Dermis lymphatic vessel endothelial cell (primary cell): ENCODE measurements at places on chromosomes 1 and 21. TPM values are rescaled to one million over a fixed set of nuclear protein-coding genes. Genes with fewer than 3 reads are reported as not detected.

The GPR153 gene
- total RNA-seq = 1.7 and 2.4 TPM in 2 replicates

The SERTAD4 gene
- under 0.01 and 0.11 TPM in 2 replicates for total RNA-seq

The ZNF695 gene
- total RNA-seq = 1.1 and 1.5 TPM in 2 replicates

The OR2L3 gene
- not detected in 2 replicates for total RNA-seq

The GNAT2 gene
- total RNA-seq = 0.11 and 0.17 TPM in 2 replicates

The PGLYRP3 gene
- not detected in 2 replicates for total RNA-seq

The HPCAL4 gene
- under 0.01 TPM in 1 of 2 replicates, not detected in the other for total RNA-seq

The KCNC4 gene
- 0.34 and 0.98 TPM in 2 replicates for total RNA-seq

The LIN28A gene
- not detected in 2 replicates for total RNA-seq

The LCE3D gene
- total RNA-seq = not detected in 2 replicates

The C2CD4D gene
- total RNA-seq = 0.11 and 0.26 TPM in 2 replicates

The FCGR3A gene
- not detected in 2 replicates for total RNA-seq

The RNF207 gene
- total RNA-seq = 2.4 and 3.3 TPM in 2 replicates

The NMNAT2 gene
- 0.33 and 0.34 TPM in 2 replicates for total RNA-seq

The TP73 gene
- total RNA-seq = not detected in 2 replicates

The LY9 gene
- total RNA-seq = not detected in 2 replicates

The GCSAML gene
- total RNA-seq = 0.11 TPM in 1 of 2 replicates, not detected in the other

The WDR47 gene
- total RNA-seq = 16.7 and 18.2 TPM in 2 replicates

The MYOM3 gene
- not detected in 2 replicates for total RNA-seq

The CAMK1G gene
- total RNA-seq = not detected in 2 replicates

The IRF6 gene
- total RNA-seq = 0.26 and 3.5 TPM in 2 replicates

The C1orf226 gene
- under 0.01 TPM in 2 replicates for total RNA-seq

The NAV1 gene
- 4.2 and 4.4 TPM in 2 replicates for total RNA-seq

The RPL11 gene
- 1,631 and 1,774 TPM in 2 replicates for total RNA-seq

The TDRD5 gene
- total RNA-seq = 0.09 and 0.11 TPM in 2 replicates

The FALEC gene
- not detected in 2 replicates for total RNA-seq

The FCGR1A gene
- total RNA-seq = not detected in 2 replicates

The LRRC38 gene
- total RNA-seq = 0.11 TPM in 1 of 2 replicates, not detected in the other

The FCAMR gene
- total RNA-seq = not detected in 2 replicates

The MYBPH gene
- not detected in 2 replicates for total RNA-seq

The BEND5 gene
- 2.9 and 4.8 TPM in 2 replicates for total RNA-seq

The RRP1 gene
- total RNA-seq = 11.9 and 15.8 TPM in 2 replicates

The RAP1GAP gene
- under 0.01 TPM in 2 replicates for total RNA-seq

The CFHR4 gene
- total RNA-seq = not detected in 2 replicates

The NUAK2 gene
- total RNA-seq = 1.5 and 3.4 TPM in 2 replicates

The SLC9C2 gene
- total RNA-seq = not detected in 2 replicates

The TMCC2 gene
- total RNA-seq = 0.33 and 0.43 TPM in 2 replicates

The PPIAL4G gene
- total RNA-seq = not detected in 2 replicates

The POU3F1 gene
- total RNA-seq = under 0.01 TPM in 1 of 2 replicates, not detected in the other

The CLCA4 gene
- not detected in 2 replicates for total RNA-seq

The REN gene
- total RNA-seq = 0.11 TPM in 1 of 2 replicates, not detected in the other

The RCSD1 gene
- total RNA-seq = 27.4 and 41.7 TPM in 2 replicates

The SEMA4A gene
- total RNA-seq = 0.52 and 0.65 TPM in 2 replicates

The HES2 gene
- 5.9 and 10.2 TPM in 2 replicates for total RNA-seq

The RGS7 gene
- 0.09 and 0.11 TPM in 2 replicates for total RNA-seq

The HSF2BP gene
- total RNA-seq = 0.33 and 0.52 TPM in 2 replicates

The AIM2 gene
- not detected in 2 replicates for total RNA-seq

The GLMN gene
- total RNA-seq = 4.2 and 8.4 TPM in 2 replicates

The LAD1 gene
- total RNA-seq = 0.22 TPM in 1 of 2 replicates, not detected in the other
